Left lobe of liver (tissue), 2 donors: ENCODE measurements at places on chromosomes 7 and 10.
A peak's percentile ranks its signal among the peaks of the same experiment; 100 is the strongest.

GRCh38 chr10:36504758-36505157, 620.6 kb upstream of the ANKRD30A start:
- DNase-seq, result no peak

DNA sequence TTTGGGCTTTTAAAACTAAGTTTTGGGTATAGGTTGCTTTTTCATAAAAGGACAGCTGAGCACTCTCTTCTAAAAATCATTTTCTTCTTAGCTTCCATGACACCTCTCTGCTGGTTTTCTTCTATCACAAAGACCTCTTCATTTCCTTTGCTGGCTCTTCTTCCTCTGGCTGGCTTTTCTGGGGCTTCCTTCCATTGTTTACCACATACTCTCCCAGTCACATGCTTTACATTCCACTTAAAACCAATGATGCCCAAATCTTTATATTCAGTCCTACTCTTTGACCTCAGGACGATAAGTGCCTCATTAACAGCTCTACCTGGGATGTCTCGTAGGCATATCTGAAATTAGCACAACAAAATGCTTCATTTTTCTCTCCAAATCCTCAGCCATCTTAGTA, 26.8 kb downstream of the FAM133B start:
- DNase-seq, result no peak

- no peak for DNase-seq
These were observed 400.6 kb upstream of the VSTM2A start for GRCh38 chr7:54141576-54141975.

- no peak for DNase-seq
These were observed 75.9 kb downstream of the MDFIC start for GRCh38 chr7:114997487-114998404.

DNA sequence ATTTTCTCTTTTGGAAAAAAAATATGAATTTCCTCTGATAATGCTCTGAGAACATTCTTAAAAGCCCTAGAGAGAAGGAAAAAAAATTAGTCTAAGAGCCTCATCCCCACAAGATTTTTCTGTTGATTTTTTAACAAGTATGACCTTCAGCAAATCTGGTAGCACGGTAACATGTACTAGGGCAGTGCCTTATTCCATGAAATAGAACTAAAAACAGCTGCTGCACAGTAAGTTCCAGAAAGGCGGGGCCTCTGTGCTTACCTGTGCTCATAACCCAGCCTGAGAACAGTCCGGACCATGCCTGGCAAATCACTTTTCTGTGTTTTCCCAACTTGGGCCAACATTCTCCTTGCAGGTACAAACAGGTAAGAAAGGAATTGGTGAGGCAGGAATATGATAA, 519.1 kb upstream of the AKR1E2 start:
- DNase-seq, result no peak

- no peak for DNase-seq
These were observed 85.0 kb downstream of the KMT2E start for GRCh38 chr7:105098863-105099515.

GRCh38 chr10:131260031-131260430, 51.5 kb downstream of the TCERG1L start:
- DNase-seq, result no peak

- DNase-seq, result no peak
These were observed 22.2 kb upstream of the CSGALNACT2 start for GRCh38 chr10:43115881-43116595.

DNA sequence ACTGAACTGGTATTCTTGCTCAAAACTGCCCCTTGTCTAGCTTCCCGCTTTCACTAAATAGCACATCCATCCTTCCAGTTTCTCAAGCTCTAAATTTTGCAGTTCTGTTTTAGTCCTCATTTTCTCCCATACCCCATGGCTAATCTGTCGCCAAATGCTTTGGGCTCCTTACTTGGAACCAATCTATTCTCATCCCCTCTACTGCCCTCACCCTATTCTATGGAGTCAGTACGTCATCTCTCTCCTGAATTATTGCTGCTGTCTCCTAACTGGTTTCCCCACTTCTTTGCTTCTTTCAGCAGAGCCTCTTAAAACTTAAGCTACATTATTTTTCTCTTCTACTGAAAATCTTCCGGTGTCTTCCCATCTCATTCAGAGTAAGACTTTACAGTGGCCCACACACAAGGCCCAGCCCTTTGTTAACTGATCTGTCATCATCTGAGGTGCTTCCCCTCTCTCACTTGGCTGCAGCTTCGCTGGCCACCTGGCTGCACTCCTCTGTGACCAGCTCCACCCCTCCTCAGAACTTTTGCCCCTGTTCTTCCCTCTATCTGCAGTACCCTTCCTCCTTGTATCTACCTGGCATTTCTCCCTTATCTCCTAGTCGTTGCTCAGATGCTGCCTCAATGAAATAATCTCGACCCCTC, 9.9 kb downstream of the STARD3NL start:
- no peak for DNase-seq

GRCh38 chr7:35037526-35038341, 449 bp upstream of the DPY19L1 start:
- DNase-seq, result peak; percentile 97

GRCh38 chr7:20651960-20652544, 36.6 kb downstream of the ABCB5 start:
- no peak for DNase-seq

- no peak for DNase-seq
These were observed 26.6 kb upstream of the LMTK2 start for GRCh38 chr7:98079891-98080648.

- DNase-seq, result no peak
These were observed 112.8 kb downstream of the LARP4B start for GRCh38 chr10:818526-819220.

GRCh38 chr10:133453516-133454203, at the start of gene SCART1:
TSS of gene SCART1 (plus strand) at chr10:133453945. CDS start at chr10:133453998, 53 bp downstream.
- no peak for DNase-seq

GRCh38 chr7:50730446-50731400, 52.0 kb downstream of the GRB10 start:
- DNase-seq, result peak; percentile 65

DNA sequence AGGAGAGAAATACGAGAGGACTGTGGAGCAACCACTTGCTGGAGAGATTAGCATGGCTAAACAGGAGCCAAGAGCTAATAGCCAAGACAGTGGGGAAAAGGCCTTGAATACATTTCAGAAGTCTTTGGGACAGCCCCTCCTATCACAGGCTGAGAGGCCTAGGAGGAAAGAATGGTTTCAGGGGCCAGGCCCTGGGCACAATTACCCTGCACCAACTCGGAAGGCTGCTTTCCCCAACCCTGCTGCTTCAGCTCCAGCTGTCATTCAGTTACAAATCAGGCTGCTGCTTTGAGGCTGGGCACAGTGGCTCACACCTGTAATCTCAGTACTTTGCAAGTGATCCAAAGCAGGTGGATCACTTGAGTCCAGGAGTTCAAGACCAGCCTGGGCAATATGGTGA, 32.0 kb upstream of the SLC35G1 start:
- no peak for DNase-seq

DNA sequence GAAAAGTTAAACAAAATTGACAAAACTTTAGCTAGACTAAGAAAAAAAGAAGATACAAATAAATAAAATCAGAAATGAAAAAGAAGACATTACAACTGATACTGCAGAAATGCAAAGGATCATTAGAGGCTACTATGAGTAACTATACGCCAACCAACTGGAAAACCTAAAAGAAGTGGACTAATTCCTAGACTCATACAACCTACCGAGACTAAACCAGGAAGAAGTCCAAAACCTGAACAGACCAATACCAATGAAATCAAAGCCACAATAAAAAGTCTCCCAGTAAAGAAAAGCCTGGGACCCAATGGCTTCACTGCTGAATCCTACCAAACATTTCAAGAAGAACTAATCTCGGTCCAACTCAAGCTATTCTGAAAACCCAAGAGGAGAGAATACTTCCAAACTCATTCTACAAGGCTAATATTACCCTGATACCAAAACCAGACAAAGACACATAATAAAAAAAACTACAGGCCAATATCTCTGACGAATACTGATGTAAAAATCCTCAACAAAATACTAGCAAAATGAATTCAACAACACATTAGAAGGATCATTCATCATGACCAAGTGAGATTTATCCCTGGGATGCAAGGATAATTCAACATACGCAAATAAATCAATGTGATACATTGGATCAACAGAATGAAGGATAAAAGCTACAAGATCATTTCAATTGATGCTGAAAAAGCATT, 20.3 kb downstream of the ELAPOR2 start:
- DNase-seq, result no peak

DNA sequence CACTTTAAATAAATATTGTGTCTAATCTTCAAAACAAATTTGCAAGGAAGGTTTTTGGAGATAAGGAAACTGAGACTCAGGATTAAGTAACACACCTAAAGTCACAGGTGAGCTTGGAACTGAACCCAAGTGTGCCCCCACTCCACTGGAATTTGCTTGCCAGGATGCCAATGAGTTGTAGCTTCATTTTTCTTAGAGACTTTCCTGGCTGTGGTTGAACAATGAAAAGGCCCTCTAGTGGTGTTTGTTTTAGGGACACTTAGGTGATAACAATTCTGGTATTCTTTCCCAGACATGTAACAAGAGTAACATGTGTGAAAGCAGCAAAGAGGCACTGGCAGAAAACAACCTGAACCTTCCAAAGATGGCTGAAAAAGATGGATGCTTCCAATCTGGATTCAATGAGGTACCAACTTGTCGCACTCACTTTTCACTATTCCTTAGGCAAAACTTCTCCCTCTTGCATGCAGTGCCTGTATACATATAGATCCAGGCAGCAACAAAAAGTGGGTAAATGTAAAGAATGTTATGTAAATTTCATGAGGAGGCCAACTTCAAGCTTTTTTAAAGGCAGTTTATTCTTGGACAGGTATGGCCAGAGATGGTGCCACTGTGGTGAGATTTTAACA, 1.5 kb downstream of the IL6 start:
- DNase-seq, result no peak

DNA sequence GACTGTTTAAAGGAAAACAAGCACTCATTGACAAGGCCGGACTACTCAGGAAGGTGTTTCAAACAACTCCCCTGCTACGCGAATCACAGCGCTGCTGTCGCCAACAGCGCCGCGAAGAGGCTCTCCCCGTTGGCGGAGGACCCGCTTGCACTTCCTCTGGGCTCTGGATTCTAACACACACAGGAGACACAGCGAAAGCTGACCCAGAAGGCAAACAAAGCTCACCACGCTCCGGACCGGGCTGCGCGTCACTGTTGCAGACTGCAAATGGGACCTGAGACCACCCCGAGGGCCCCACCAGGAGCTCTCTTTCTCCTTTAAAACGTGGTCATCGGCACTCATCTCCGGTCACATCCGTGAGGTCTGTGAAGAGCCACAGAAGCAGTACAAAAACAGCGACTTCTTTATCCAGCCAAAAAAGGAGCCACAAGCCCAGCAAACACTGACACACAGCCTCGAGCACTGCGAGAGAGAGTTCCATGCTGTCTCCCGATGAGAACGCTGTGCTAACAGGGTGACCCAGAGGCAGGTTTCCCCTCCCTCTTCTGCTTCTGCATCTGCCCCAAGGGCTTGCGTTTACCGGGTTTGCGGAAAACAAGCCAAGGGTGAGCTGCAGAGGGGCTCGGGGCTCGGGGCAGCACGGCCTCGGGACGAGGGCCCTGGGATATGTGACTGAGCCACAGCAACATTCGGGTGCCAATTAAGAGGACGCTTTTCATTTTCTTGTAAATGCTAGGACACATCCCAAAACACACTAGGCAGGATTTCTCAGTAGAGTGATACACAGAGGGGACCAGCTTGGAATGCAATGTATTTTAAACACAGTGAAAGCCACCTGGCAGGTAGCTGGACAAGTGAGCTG, 41.3 kb downstream of the AMZ1 start:
- peak; percentile 42 for DNase-seq

GRCh38 chr10:58508316-58508715, 4.4 kb upstream of the BICC1 start:
- DNase-seq, result no peak

DNA sequence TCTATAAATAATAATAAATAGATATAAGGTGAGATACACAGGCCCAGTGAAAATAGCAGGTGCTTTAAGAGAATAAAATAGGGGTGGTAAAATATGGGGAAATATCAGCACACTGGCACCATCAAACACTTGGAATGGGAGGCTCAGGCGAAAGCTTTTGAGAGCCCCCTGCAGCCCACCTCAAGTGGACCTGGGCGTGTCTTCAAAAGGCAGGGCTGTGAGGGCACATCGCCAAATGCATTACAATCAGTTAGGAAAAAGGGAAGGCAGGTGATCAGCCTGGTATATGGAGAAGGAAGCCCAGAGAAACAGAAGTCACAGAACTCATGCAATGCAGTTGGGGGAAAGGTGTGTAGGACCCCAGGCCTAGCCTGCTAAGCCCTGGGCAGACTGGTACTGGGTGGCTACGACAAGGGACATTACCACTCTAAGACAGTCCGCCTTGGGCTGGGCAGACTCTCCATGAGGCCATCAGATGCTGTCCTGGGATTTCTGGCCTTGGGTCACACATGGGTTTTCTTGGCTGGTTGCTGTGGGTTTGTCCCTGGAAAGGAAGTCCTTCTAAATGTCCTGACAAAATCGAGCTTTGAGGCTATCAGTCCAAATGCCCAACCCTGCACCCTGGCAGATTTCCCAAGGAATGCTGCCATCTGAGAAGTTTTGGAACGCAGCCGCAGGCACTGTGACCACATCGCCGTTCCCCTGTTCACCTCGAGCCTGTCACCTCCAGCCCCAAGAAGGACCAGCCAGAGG, 330.6 kb downstream of the GRID1 start:
- no peak for DNase-seq
